Fibroblast of skin of right quadriceps (primary cell): ENCODE measurements at places on chromosomes 12 and 14.

DNA sequence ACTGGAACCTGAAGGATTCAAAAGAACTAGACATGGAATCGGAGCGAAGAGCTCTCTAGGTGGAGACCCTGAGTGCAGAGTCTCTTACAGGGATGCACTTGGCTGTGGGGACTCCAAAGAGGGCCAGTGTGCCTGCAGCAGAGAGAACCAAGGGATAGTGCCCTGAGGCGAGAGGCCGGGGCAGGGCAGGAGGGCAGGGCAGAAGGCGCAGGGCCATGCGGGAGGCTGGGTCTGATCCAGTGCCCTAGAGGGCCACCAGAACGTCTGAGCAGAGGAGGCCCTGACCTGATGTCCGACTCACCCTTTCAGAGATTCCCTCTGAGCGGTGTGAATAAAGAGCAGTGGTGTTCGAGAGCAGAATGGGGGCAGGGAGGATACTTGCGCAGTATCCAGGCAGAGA is 205.4 kb upstream of the FKBP4 start:
- DNase-seq, result no peak

DNA sequence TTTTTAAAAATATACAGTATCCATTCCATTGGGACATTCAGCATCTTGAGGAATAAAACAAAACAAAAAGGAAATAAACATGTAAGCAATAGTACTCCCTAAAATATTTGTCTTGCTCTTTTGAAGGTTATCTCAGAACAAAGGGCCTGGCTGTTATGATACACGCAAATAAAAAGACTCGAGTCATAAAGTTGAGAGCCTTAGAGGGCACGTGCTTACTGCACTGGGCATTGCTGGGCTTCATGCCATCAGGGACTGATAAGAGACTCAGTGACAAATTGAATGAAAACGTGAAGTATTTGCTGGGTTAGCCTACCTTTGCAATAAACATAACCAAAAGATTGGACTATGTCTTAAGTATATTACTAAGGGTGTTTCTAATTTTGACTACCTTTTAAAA is 118.9 kb downstream of the SLC35F4 start:
- no peak for DNase-seq

DNA sequence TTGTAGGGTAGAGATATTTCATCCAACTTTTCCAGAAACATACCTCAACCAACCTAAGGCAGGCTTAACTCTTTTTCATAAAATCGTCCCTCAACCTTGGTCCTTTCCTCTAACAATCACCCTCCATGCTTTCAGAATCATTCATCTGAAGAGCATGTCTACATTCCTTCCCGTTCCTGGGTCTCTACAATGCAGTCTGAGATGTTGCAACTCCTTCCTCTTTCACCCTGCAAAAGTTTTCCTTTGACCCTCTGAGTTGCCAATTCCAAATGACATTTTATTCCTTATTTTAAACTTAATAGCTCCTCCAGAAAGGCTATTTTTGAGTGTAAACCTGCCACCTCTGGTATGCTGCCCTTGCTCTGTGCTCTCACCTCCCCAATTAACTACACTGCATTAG is 16.7 kb downstream of the SLC7A7 start:
- DNase-seq, result no peak

GRCh38 chr14:54257424-54257823 is 139.4 kb upstream of the CDKN3 start:
- DNase-seq, result no peak

GRCh38 chr14:96925422-96925821 is 128.2 kb downstream of the VRK1 start:
- DNase-seq, result no peak

- DNase-seq, result peak; percentile 93
Observed at GRCh38 chr14:55715889-55716288, 135.9 kb downstream of the KTN1 start.

GRCh38 chr12:26198742-26199141 is 3.4 kb downstream of the SSPN start:
- DNase-seq, result peak; percentile 76

GRCh38 chr12:54662026-54662425 is 13.9 kb upstream of the DCD start:
- no peak for DNase-seq

GRCh38 chr12:126667339-126667738 is 1599.6 kb upstream of the TMEM132C start:
- DNase-seq, result peak; percentile 65

GRCh38 chr14:84085493-84085892 is 1444.5 kb upstream of the FLRT2 start:
- DNase-seq, result no peak

DNA sequence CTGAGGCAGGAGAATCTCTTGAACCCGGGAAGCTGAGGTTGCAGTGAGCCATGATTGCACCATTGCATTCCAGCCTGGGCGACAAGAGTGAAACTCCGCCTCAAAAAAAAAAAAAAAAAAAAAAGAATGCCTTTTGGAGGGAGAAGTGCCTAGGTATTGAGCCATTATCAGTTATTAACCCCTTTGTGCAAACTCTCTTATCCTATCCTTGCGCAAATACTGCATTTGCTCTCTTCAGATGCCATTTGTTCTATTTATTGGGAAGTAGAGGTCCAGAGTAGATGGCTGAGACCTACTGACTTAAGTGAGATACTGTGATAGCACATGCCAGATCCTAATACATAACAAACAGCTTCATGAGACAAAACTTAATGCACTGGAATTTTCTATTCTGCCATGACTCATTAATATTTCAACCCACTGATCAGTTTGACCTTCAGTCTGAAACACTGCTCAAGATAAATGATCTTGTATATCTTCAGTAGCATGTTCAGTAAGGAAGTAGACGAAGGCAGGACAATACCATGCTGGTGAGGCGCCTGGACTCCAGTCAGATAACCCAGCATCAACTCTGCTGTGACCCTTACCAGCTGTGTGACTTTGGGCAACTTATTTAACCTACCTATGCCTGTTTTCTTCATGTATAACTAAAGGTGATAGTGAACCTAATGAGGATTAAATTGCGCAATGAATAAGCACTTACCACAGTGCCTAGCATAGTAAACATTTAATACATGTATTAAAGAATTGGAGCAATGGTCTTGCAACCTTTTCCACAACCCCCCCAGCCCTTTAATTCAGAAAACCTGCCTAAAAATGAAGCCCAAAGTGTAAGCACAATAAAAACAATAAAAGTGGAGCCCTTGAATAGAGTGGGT is 5.7 kb upstream of the DNAAF2 start:
- no peak for DNase-seq

GRCh38 chr12:13573698-13574321 is 377.3 kb downstream of the EMP1 start:
- peak; percentile 91 for DNase-seq

GRCh38 chr14:61797309-61797708 is 35.1 kb downstream of the SNAPC1 start:
- no peak for DNase-seq

DNA sequence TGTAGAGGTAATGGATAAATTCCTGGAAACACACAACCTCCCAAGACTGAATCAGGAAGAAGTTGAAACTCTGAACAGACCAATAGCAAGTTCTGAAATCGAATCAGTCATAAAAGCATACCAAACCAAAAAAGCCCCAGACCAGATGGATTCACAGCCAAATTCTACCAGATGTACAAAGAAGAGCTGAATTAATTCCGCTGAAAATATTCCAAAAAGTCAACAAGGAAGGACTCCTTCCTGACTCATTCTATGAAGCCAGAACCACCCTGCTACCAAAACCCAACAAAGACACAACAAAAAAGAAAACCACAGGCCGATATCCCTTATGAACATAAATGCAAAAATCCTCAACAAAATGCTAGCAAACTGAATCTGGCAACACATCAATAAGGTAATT is 81.5 kb downstream of the SLC38A4 start:
- peak; percentile 64 for DNase-seq

DNA sequence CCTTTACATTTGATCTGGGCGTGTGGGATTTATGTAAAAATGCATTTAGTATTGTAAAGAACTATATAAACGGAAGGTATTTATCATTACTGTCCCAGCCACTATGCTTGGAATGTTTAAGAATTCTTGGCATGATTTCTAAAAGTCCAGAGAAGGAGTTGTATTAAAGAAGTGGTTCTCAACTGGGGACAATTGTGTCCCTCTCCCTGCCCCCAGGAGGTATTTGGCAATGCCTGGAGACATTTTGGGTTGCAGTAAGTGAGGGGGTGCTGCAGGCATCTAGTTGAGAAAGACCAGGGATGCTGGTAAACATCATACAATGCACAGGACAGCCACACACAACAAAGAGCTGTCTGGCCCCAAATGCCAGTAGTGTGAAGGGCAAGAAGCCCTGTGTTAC is 7.2 kb downstream of the SLC38A1 start:
- DNase-seq, result peak; percentile 39

GRCh38 chr12:70774055-70774454 is 136.8 kb upstream of the PTPRB start:
- DNase-seq, result peak; percentile 77

DNA sequence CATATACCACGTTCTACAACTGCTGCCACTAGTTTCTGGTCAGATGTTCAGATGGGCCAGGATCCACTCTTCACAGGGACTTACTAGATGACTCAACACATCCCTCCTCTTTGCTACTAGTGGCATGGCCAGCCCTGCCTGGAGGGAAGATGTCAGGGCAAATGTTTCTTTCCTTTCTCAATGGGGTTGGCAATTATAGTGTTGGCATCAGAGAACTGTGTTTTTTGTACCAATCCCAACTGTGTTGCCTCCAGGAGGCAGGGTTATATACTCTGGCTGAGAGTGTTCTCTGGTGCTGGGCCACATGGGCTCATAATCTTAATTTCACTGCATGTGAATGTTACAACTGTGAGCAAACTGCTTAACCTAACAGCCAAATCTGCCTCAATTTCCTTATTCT is 69.9 kb upstream of the AVPR1A start:
- no peak for DNase-seq

DNA sequence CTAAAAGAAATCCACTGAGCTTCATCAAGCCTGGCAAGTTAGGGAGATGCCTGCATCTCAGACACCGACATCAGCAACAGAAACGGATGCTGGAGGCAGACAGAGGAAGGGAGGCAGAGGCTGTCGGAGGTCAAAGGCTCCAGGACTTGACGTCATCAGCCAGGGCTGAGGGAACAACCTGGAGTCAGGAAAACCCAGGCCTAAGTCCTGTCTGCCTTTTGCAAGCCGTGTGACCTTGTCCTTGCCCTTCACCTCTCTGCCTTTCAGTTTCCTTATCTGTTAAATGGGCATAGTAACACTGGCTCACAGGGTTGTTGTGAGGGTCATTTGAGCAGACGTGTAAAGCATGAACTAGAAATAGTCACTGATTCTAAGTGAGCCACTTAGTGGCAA is 194.2 kb downstream of the BCL11B start:
- no peak for DNase-seq

- DNase-seq, result peak; percentile 36
Observed at GRCh38 chr12:12425001-12425400, 68.1 kb downstream of the BORCS5 start.

- peak; percentile 2 for DNase-seq
Observed at GRCh38 chr12:103495469-103496456, at the start of gene C12orf42. TSS of gene C12orf42 (minus strand) at chr12:103495968. CDS start at chr12:103478426, 17,542 bp downstream.
